Muscle of leg (tissue), 16 donors: ENCODE measurements at places on chromosomes 7 and 10. TPM values are rescaled to one million over a fixed set of nuclear protein-coding genes. Genes with fewer than 3 reads are reported as not detected.
A peak's percentile ranks its signal among the peaks of the same experiment; 100 is the strongest.

GRCh38 chr10:89301232-89301631, 614 bp upstream of the IFIT2 start:
- H3K4me1 ChIP-seq, result peaks cover 32% of the 10 kb centered on the region
- H3K4me3 ChIP-seq, result peak overlapping the region; percentile 42
- peaks cover 5% of the 10 kb centered on the region for H3K36me3 ChIP-seq
- H3K27ac ChIP-seq, result peak overlapping the region; percentile 99
- DNase-seq, result peak; percentile 80
- H3K27me3 ChIP-seq, result no peaks in the 10 kb centered on the region

SLC39A12 gene
- not detected for polyA plus RNA-seq

DNA sequence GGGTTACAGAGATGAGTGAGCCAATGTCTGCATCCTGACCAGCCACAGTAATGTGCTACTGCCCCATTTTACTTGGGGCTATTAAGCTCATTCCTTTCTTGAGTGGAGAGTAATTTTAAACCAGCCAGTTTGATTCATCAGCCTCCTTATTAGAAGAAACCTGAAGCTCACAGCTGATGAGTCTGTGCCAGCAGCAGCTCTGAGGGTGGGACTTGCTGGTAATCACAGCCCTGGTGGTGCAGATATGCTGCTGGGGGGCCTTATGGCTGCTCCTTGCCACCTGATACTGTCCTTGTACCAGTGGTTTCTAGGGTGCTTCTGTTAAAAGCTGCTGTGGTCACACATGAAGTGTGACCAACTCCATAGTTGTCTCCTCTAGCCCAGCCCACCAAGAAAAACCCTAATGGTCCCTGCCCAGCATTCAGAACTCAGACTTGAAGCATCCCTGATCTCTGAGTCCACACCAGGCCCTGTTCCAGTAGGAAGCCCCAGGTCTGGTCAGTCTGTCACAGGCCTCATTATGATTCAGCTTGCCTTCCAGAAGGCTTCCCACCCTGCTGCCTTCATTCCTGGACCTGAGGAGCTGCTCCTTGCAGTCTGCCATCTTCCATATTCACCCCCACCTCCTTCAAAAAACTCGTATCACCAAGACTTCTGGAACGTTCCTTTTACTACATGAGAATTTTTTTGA, 28.9 kb upstream of the RBM20 start:
- H3K4me3 ChIP-seq, result no peak overlapping the region
- peak; percentile 17 for DNase-seq
- no peaks in the 10 kb centered on the region for H3K27me3 ChIP-seq
- no peak overlapping the region for H3K27ac ChIP-seq
- H3K4me1 ChIP-seq, result peaks cover 37% of the 10 kb centered on the region
- H3K36me3 ChIP-seq, result no peaks in the 10 kb centered on the region

GRCh38 chr7:159064121-159064815, 80.4 kb downstream of the VIPR2 start:
- H3K27ac ChIP-seq, result no peak overlapping the region
- peaks cover 32% of the 10 kb centered on the region for H3K4me1 ChIP-seq
- H3K36me3 ChIP-seq, result no peaks in the 10 kb centered on the region
- no peak for DNase-seq

CROT gene
- 13.0 TPM for polyA plus RNA-seq

IL2RA gene
- not detected for polyA plus RNA-seq

CYP2C9 gene
- polyA plus RNA-seq, result 1.3 TPM

DNA sequence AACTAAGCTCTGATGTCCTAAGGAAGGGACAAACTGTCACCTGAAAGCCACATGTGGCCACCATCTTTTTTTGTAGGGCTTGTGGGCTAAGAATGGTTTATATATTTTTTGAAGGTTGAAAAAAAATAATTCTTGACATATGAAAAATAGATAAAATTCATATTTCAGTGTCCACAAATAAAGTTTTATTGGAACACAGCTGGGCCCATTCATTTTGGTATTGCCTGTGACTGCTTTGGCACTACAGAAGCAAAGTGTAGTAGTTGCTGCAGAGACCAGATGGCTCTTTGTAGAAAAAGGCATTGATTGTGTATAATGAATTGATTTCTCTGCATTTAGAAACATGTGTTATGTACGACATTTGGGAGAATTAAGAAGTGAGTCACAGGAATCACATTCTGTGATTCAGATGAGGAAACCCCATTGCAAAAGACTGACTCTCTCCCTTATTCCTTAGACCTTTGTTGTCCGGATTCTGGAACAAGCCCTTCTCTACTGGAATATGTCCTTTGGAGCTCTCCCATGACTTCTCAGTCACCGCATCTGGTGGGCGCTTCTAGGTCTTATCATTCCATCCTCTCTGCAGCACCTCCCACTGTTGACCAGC, 438.7 kb downstream of the LRMDA start:
- no peaks in the 10 kb centered on the region for H3K4me1 ChIP-seq
- H3K36me3 ChIP-seq, result no peaks in the 10 kb centered on the region
- no peak overlapping the region for H3K27ac ChIP-seq
- DNase-seq, result no peak

DNA sequence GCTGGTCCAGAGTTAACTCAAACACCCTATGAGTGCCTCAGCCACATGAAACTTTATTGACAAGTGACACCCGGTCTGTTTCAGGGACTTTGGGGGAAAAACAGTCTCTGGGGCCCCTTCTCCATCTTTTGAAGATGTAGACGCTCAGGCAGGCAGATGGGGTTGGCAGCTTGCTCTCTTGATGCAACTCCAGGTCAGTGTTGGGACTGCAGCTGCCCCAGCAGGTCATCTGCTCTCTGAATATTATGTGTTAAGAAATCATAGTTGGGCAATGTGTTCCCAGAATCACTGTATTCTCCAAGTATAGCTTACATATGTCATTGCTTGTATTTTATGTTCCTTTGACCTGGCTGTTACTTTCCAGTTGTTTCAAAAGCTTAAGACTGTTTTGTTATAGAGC, 544.9 kb upstream of the MGMT start:
- H3K27ac ChIP-seq, result peak overlapping the region; percentile 82
- H3K4me3 ChIP-seq, result no peak overlapping the region
- no peaks in the 10 kb centered on the region for H3K27me3 ChIP-seq
- H3K36me3 ChIP-seq, result no peaks in the 10 kb centered on the region
- H3K4me1 ChIP-seq, result peaks cover 32% of the 10 kb centered on the region
- peak; percentile 84 for DNase-seq
